ENCODE measurements at places on chromosomes 1 and 21.

GRCh38 chr1:98849969-98850636 lies 154.6 kb downstream of the PLPPR5 start:
- no peak for DNase-seq

DNA sequence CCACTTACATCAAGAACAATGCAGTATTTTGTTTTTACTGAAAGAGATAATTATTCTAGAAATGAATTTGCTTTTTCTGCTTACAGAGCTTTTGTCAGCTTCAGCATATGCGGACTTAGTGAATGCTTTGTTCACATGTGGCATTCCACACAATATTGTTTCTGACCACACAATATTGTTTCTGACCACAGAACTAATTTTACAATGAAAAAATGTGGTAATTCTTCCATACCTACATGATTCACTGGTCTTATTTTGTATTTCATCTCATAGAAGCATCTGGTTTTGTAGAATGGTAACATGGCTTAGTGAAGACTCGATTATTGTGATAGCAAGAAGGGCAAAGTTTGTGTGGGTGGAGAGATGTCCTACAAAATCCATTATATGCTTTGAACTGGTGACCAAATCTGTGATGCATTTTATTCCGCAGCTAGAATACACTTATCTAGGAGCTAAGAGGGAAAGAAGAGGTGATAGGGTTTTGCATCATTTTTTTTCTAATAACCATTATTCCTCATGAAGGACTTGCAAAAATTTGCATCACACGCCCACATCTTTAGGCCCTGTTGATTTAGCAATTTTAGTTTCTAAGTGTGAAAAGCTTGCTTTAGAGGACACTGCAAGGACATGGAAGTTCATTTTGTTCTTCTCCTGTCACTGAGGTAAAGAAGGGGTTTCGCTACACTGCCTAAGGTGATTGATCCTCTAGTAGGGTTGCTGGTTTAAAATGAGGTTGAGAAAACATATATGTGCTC lies 75.3 kb downstream of the HLX start:
- DNase-seq, result no peak

GRCh38 chr1:226577401-226578180 lies 29.0 kb downstream of the STUM start:
- no peak for DNase-seq

DNA sequence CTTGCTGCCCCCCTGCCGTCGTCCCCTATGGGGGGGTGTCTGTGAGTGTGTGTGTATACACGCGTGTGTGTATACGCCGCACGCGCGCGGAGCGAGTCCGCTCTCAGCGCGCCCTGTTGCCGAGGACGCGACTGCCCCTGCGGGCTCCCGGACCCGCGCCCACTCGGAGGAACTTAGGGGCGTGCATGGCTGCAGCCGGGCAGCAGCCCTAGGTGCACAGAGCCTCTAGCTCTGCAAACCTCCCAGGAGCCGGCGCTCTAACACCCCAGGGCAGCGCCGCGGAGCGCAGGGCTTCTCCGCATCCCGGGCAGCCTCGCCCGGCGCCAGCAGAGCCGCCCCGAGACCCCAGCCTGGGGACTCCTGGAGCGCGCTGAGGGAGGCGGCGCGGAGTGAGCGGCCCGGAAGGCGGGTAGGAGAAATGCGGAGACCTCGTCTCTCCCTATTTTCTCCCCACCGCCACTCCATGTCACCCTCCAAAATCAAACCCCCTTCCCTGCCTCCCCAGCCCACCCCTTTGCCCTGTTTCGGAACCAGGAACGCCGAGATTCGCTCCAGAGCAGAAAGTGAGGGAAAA lies 574 bp downstream of the ITPKB start:
- DNase-seq, result peak; percentile 55

DNA sequence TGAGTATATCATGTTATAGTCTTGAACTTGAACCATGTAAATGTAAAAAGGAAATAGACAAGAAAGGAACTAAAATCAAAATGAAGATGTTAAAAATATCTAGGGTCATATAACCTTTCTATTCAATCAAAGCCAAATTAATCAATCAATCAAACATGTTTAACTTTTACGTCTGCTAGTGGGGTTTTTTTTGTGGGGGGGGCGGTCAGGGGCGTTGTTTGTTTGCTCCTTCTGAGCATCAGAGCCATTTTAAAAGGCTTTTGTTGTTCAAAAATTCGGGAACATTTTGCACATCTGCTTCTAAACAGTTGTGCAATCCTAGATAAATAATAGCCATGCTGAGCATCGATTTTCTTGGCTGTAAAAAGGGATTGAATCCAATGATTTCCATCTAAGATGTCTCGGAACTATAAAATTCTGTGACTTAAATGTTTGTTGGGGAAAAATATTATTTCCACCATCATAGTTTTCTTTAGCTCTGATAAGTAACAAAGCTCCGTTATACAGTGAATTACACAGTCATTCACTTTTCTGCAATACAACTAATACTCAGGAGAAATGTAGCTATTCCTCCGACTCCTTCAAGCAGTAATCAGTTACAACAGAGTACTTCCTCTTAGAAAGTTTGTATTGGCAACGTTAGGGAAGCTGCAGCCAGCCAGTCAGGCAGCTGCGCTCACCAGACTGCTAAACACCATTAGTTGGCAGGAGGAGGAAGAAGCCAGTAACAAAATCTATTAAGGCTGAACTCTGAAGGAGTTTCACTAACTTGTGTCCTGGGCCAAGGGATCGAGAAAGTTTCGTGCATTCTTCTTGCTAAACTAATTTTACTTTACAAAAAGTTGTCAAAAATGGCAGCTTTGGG lies 2.2 kb downstream of the SPATA6 start:
- DNase-seq, result no peak

GRCh38 chr1:10475510-10475909 lies 760 bp downstream of the PEX14 start:
- DNase-seq, result no peak

- no peak for DNase-seq
Measured at GRCh38 chr1:58902830-58903513, 119.1 kb upstream of the JUN start.

- DNase-seq, result peak; percentile 73
Measured at GRCh38 chr1:17438318-17439249, 893 bp downstream of the RCC2 start.

- no peak for DNase-seq
Measured at GRCh38 chr1:89429062-89429461, 65.2 kb downstream of the GBP6 start.

- no peak for DNase-seq
Measured at GRCh38 chr1:36669262-36669661, 186.5 kb upstream of the CSF3R start.

- DNase-seq, result no peak
Measured at GRCh38 chr21:45039317-45040156, 34.8 kb upstream of the ADARB1 start.

DNA sequence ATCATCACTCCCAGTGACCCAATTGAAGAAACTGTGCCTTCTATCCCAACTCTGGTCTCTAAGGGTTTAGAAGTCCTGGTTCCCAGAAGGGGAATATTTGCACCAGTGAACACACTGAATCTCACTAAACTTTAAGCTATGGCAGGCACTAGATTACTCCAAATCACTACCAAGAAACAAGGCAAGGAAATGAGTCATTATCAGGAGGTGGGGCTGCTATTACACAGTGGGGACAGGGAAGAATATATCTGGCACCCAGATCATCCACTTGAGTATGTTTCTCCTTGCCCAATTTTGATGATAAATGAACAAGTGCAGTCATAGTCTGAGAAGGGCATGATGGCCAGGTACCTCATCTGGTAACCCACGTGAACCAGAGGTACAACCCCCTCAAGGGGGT lies 7.0 kb downstream of the MRPL9 start:
- DNase-seq, result no peak

GRCh38 chr1:208569181-208569580 lies 325.0 kb upstream of the PLXNA2 start:
- DNase-seq, result no peak

GRCh38 chr1:117681093-117681900 lies 75.4 kb downstream of the TENT5C start:
- no peak for DNase-seq

- DNase-seq, result no peak
Measured at GRCh38 chr1:22530715-22531114, 32.6 kb upstream of the EPHA8 start.

DNA sequence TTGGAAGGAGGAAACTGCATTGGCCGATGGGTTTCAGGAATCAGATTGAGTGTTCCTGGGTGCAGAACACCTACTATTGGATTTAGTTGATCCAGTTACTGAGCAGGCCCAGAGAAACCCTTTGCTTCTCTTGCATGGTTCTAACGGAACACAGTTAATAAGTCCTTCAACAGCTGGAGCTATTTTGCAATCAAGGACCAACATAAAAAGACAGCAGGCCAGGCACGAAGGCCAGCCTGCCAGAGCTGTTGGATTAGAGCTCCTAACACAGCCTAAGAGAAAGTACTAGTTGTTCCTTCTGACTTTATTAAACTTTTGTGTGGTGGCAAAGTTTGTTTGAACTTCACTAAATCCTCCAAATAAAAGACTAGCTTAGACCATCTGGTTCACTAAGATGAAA lies 148.0 kb upstream of the LMO4 start:
- no peak for DNase-seq

- no peak for DNase-seq
Measured at GRCh38 chr1:186326009-186326408, 49.0 kb downstream of the TPR start.

GRCh38 chr1:184625271-184625670 lies 129.4 kb downstream of the EDEM3 start:
- no peak for DNase-seq

- no peak for DNase-seq
Measured at GRCh38 chr1:30713311-30713710, 10.1 kb downstream of the MATN1 start.

DNA sequence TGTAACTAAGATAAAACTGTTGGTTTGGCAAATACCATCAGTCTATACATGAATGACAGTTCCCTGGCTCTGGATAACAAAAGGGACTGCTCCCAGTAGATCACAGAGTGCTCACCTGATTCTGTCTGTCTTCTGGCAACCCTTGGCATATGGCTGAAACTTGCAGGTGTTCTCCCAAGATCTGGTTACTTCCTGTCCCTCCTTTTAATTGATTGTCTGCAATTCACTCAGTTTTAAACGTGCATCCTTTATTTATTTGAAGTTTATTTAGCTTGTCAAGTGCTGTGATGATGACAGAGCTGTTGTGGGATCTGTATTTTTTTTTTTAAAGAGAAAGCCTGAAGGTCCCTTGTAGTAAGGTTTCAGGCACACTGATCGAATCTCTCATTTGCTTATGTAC lies 3.4 kb downstream of the KCNA3 start:
- DNase-seq, result no peak

- DNase-seq, result no peak
Measured at GRCh38 chr1:107250169-107250568, 109.3 kb downstream of the NTNG1 start.

- DNase-seq, result no peak
Measured at GRCh38 chr21:42790520-42791065, 88.7 kb downstream of the WDR4 start.

- DNase-seq, result no peak
Measured at GRCh38 chr1:184297244-184297750, 89.5 kb upstream of the C1orf21 start.

DNA sequence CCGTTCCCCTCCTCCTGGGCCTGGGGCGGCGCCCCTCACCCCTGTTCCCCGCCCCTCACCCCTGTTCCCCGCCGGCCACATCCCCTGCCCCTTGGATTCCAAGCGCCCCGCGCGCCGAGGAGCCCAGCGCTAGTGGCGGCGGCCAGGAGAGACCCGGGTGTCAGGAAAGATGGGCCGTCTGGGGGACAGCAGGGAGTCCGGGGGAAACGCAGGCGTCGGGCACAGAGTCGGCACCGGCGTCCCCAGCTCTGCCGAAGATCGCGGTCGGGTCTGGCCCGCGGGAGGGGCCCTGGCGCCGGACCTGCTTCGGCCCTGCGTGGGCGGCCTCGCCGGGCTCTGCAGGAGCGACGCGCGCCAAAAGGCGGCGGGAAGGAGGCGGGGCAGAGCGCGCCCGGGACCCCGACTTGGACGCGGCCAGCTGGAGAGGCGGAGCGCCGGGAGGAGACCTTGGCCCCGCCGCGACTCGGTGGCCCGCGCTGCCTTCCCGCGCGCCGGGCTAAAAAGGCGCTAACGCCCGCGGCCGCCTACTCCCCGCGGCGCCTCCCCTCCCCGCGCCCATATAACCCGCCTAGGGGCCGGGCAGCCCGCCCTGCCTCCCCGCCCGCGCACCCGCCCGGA lies at the start of gene TP73:
TSS of gene TP73 (plus strand) at position 587 of the 618 bp plus-strand sequence. CDS start 29,850 bp downstream, outside the sequence.
- DNase-seq, result peak; percentile 58

DNA sequence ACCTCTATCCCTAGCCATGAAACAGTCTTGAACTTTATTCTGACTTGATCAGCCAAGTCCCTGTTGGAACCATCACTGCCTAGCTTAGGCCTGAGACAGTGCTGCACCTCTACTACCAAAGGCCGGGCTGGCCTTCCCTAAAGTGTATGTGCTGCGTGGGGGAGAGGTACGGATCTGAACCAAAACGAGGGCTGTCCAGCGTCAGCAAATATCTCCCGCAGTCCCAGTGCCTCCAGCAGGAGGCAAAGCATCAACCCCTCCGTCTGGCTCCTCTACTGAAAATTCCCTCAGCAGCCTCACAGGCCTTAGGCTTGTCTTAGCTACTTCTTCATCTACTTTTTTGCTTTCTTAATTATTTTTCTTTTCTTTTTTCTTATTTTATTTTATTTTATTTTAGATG lies 33.3 kb upstream of the KIF26B start:
- no peak for DNase-seq

GRCh38 chr21:38664315-38664714 lies 141.4 kb upstream of the ETS2 start:
- DNase-seq, result no peak

- no peak for DNase-seq
Measured at GRCh38 chr21:46248422-46248782, 19.8 kb upstream of the LSS start.

DNA sequence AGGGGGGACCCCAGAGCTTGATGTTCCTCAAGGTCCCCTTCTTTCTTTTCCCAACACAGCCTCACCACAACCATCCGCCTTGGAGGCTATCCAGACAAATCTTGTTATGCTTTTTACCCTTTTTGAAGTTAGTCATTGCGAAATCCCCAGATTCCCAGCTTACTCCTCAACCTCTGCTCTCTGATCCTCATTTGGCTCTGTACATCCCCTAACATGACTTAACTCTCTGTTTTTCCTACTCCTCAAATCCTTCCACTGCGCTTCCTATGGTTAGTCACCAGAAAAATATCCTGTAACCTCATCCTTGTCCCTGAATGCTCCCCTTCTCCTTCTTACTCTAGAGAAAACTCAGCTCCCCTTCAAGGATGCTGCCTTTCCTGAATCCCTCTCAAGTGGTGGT lies 189.1 kb upstream of the POU3F1 start:
- no peak for DNase-seq

GRCh38 chr1:100556925-100557605 lies 19.1 kb downstream of the GPR88 start:
- DNase-seq, result no peak

DNA sequence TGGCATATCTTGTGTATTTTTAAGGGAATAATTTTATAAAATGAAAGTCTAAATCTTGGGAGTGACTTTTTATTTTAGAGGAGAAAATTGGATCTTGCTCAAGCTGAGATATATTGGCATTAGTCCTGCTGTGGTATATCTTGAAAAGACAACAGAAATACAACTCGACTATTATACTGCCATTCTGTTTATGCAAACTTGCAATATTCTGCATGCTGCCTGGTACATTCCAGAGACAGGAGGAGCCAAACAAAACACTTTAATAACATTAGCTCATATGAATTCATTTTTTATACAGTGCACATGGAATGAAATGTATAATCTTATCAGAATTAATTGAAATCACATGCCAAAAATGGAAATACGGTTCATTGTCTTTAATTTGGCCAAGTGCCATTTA lies 176.0 kb upstream of the NRIP1 start:
- no peak for DNase-seq
